HuH-7.5 (cell line): ENCODE measurements at places on chromosomes 4 and X.

DNA sequence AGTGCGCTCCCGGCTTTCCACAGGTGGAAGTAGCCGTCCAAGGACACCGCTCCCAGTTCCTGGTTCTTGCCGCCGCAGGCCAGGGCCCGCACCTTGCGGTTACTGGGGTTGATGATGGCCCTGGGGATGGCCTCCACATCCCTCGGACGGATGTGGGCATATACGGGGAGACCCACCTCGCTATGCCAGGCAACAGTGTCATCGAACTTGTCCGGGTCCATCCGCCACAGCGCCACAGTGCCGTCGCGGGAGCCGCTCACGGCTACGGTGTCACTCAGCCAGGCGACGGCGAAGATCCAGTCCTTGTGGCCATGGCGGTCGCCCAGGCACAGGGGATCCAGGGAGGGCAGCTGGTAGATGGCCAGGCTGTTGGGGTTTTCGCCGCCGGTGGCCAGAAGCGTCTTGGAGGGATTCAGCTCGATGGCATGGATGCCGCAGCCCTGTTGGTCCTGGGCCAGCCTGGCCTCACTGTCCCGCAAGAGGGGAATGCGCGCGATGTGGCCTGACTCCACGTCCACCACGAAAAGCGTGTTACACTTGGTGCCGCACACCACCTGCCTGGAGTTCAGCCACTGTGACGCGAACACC is 795 bp downstream of the DCAF12L1 start:
- DNase-seq: no peak

DNA sequence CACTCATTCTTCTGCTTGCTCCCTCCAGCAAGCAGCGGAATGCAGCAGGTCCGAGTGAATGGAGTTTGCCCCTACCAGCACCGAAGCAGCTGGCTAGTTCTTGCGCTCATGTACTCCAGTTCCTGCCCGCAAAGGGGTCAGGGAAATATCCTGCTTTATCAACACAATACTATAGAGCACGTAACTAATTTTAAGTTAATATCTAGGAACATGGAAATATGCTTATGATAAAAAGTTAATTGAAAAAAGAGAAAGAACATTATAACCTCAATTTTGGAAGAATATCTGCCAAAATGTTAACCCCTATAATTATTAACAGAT is 195.6 kb downstream of the SNCA start:
- no peak for DNase-seq

DNA sequence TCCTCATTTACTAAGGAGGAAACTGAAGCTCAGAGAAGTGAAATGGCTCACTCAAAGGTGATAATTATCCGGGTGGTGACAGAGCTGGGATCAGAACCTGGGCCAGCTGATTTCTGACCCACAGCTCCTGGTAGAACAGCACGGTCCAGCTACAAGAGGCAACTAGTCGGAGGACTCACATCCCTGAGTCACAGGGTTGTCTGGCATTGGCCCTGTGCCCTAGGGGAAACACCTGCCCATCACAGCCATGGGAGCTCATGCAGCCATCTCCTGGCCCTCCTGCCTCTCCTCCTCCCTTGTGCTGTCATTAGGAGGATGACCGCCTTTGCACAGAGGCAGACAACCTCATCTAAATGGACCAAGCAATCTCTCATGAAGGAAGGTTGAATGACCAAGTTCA is 115.2 kb upstream of the TSPAN5 start:
- no peak for DNase-seq

- no peak for DNase-seq
Observed at GRCh38 chr4:169611157-169611556, 1.2 kb downstream of the NEK1 start.

DNA sequence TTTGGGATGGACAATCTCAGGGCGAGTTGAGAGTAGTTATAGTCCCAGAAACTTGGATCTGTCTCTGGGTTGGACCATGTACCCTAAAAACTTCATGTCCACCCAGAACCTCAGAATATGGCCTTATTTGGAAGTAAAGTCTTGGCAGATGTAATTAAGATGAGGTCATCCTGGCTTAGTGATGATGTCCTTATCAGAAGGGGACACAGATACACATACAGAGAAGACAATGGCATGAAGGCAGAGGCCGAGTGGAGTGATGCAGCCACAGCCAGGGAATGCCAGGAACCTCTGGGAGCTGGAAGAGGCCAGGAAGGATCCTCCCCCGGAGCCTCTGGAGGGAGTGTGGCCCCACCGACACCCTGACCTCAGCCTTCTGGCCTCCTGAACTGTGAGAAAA is 61.2 kb upstream of the STX18 start:
- DNase-seq: no peak

GRCh38 chr4:108119199-108119800 is 49.4 kb downstream of the LEF1 start:
- no peak for DNase-seq

DNA sequence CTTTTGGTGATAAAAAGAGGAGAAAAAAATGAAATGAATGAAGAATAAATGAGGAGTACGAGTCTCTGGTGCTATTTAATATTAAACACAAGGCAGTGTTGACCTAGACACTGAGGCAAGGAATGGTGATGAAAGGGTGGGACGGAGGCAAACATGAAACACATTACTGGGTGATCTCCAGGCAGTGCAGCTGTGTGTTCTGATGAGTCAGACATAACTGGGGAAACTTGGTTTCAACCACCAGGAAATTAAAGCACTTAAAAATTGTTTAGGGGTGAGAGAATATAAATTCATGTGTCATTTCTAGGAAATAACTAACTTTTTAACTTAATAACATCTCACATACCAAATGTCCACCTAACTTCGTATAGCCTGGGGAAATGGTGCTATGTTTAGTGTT is 19.7 kb upstream of the CXCL6 start:
- no peak for DNase-seq

DNA sequence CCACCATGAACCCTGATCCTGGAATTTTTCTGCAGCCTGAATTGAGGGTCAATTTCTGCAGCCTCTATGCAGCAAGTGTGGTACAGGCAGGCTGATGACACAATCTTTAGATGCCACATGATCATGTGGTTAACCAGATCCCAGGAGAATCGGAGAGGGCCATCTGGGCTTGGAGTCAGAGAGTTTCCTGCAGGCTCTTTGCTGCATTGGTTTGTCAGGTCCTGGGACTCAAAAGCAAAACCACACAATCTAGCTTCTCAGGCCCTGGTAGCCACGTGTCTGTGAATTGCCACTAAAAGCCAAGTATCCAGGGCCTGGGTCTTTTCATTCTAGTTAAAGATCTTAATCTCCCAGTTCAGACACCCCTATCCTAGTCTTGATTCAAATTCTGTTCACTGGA is 464.5 kb downstream of the BCOR start:
- no peak for DNase-seq
